ENCODE measurements at places on chromosomes 12 and 14.

DNA sequence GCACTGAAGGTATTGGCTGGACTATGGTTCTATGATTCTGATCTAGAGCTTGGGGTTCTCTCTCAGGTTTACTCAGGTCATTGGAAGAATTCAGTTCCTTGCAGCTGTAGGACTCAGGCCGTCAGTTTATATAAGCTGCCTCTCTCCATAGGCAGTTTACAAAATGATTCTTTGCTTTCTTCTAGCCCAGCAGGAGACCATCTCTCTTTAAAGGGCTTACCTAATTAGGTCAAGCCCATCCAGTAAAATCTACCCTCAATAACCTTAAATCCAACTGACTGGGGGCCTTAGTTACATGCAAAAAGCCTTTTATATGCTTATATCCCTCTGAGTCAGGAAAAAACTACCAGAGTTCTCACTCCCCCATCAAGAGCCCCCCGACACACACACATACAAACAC lies 80.5 kb upstream of the GARIN6 start:
- DNase-seq: no peak

DNA sequence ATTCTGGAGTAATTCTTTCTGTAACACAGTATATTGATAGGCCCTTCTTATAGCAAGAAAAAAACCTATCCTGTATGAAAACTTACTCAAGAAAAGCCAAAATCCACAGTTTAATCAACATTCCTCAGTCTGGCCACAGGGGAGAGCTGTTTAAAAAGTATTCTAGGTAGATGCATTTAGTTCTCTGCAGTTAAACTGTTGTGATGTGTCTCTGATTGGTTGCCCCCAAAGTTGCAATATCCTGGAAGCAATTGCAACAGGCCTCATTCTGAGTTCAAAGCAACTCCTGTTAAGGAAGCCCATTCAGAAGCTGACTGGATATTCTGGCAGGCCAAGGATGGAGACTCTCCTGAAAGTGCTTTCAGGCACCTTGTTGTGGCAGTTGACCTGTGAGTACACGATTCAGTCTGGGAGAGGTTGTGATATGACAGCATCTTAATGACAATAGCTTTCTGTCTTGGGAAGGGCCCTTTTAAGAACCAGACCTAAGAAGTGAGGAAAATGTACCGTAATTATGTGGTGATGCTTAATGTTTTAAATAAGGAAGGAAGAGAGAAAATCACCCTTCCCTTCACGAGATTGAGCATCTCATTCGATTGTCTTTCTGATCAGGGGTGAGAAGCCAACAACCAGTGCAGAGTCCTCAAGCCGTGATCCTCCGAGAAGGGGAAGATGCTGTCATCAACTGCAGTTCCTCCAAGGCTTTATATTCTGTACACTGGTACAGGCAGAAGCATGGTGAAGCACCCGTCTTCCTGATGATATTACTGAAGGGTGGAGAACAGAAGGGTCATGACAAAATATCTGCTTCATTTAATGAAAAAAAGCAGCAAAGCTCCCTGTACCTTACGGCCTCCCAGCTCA lies 420.7 kb downstream of the DAD1 start:
- DNase-seq: no peak

DNA sequence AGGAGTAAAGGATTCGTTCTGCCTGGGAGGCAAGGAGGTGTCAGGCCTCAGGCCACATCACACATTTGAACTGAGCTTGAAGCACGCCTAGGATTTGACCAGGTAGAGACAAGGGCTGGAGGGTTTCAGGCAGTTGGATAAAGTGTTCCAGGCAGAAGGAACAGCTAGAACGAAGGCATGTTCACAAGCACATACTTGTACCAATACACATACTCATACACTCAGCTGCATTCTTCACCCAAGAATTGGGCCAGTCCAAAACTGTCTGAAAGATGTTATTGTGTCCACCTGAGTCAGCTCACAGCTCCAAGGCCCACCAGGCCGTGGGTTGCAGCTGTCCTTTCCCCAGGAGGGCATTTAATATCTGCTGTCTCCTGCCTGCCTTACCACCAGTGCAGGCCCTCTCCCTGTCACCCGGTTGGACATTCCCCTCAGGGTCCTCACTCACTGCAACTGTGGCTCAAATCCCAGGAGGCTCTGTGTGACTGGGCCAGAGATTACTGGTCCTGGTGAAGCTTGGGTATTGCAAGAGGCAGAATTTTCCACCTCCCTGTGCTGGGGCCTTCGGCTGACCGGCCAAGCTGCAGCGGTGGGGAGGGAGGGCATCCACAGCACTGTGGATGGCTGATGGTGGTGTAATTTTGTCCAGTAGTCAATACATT lies 12.8 kb upstream of the AQP2 start:
- DNase-seq: no peak

DNA sequence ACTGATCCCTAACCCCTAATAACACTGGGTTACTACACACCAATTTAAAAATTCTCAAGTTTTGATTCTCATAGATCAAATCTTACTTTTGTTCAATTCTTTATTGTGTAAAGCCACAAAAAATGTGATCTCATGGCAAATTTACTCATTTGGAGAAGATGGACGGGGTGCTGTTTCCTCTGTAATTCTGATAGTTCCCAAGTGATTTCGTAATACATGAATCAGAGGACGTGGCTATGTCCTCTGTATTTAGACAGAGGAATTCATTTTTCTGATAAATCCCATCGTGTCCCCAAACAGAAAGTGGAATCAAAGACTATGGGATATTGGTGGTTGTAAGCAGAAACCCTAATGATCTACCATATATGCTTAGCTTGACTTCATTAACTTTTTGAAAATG lies 76.6 kb upstream of the GNG2 start:
- DNase-seq: no peak

DNA sequence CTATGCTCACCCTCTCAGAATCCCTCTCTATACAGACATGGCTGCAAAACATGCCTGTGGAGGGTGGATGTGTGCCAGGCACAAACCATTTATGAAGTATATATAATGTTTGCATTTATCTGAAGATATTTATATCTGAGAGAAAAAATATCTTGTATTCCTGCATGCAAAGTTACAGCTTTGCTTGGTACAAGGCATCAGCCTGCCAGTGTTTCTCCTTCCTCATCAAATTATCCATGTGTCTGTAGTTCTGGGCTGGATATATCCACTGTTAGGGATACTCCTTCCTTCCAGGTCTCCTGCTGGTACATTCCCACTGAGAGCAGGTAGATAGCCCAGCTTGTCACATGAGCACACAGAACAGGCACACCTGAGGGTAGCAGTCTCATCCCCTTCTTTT lies 12.0 kb downstream of the HOXC4 start:
- no peak for DNase-seq

DNA sequence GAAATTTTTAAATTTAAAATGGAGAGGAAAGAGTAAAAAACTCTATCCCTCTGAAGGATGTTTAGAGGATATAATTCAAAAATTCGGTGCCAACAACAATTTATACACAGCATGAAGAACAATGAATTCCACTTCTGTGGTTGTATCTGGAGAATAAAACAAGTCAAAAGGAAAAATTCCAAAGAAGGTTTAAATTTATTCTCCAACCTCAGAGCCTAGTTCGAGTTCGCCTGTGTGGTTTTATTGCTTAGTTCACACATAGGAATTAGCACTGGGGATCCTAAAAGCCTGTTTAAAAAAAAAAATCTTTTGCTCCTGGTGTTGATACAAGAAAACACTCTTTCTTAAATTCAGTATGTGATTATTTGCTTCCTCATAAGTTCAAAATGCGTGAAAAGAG lies 79.2 kb downstream of the LLPH start:
- no peak for DNase-seq

- DNase-seq: no peak
These were observed 142.5 kb downstream of the EFCAB11 start for GRCh38 chr14:89811954-89812575.

DNA sequence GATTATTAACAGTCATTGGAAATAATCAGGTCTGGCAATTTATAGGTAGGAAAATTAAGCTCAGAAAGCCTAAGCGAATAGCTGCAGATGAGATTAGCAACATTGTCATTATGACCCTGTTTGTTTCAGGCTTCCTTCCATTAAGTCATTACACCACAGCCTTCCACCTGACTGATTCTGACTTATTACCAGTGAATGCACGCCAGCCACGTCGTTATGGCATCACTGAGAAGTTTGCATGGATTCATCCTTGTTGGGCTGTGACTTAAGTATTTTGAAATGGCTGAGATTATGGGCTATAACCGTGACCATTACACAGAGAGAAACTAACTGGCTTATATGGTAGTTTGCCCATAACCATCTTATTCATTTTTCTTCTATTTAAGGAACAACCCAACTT lies 18.6 kb downstream of the RASSF8 start:
- no peak for DNase-seq

DNA sequence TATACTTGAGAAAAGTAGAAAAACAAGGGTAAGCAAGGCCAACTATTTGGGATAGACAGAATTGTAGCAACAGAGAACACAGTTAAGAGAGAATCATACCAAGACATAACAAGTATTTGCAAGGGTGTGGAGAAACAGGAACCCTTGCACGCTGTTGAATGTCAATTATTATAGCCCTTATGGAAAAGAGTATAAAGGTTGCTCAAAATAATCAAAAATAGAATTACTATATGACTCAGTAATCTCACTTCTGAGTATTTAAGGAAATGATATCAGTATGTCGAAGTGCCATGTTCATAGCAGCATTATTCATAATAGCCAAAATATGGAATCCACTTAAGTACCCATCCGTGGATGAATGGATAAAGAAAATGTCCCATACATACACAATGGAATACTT lies 193.3 kb downstream of the PHLDA1 start:
- no peak for DNase-seq

DNA sequence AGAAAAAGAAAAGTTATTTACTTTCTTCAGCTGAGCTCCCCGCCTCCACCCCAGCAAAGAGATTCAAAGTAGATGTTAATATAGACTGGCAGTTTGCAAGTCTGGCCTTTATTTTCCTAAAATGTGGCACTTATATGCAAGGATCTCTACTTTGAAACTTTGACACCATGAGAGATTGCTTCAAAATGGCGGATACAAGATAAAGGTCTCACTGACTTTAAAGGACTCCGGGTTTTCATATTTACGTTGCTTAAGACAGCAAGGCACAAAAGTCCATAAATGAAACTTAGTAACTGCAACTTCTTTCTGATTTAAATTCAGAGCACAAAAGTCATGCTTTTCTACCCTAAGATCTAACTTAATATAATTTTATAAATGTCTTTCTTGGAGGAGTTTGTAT lies 3.5 kb downstream of the OTX2 start:
- DNase-seq: no peak

DNA sequence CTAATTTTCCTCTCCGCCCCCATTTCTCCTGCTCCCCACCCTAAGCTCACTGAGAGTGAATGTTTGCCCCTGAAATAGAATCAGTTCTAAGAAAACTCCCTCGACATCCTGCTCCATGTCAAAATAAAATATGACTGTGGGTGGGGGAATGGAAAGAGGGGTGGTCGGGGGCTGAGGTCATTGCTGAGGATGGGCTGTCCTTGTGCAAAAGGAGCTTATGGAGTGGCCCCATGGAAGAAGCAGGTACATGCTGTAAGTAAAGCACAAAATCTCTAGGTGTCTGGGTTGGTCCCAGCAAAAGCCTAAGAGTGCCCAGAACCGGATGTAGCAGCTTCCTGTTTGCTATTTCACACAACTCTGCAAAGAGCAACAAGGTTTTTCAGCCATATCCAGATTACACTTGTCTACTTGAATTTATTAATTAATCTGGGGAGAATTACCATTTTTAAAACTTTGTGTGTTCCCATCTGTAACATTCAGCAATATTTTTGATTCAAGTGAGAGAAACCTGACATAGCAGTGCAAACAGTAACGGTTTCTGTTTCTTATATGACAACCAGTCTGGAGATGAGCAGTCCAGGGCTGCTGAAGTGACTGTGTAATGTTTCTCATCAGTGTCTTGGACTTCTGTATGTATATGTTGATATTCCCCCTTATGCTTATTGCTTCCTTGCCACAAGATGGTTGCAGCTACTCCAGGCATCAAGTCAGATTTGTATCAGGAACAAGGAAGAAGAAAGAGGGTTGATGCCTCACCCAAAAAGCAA lies 40.4 kb upstream of the GZMB start:
- DNase-seq: no peak

- no peak for DNase-seq
These were observed 37.2 kb downstream of the HECTD1 start for GRCh38 chr14:31170411-31170810.

DNA sequence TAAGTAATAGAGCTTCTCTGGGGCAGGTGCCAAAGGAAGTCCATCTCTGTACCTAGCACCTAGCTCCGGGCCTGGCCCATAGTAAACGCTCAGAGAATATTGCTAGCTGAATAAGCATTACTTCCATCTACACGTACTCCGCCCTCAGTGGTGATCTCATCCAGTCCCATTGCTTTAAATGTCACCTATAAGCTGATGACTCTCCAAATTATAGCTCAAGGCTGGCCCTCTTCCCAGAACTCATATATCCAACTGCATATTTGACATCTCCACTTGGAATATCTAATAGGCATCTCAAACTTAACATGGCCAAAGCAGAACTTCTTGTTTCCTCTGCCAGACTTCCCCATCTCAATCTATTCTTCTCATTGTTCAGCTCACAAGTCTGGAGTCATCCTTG lies 6.9 kb upstream of the DYNLL1 start:
- DNase-seq: no peak

DNA sequence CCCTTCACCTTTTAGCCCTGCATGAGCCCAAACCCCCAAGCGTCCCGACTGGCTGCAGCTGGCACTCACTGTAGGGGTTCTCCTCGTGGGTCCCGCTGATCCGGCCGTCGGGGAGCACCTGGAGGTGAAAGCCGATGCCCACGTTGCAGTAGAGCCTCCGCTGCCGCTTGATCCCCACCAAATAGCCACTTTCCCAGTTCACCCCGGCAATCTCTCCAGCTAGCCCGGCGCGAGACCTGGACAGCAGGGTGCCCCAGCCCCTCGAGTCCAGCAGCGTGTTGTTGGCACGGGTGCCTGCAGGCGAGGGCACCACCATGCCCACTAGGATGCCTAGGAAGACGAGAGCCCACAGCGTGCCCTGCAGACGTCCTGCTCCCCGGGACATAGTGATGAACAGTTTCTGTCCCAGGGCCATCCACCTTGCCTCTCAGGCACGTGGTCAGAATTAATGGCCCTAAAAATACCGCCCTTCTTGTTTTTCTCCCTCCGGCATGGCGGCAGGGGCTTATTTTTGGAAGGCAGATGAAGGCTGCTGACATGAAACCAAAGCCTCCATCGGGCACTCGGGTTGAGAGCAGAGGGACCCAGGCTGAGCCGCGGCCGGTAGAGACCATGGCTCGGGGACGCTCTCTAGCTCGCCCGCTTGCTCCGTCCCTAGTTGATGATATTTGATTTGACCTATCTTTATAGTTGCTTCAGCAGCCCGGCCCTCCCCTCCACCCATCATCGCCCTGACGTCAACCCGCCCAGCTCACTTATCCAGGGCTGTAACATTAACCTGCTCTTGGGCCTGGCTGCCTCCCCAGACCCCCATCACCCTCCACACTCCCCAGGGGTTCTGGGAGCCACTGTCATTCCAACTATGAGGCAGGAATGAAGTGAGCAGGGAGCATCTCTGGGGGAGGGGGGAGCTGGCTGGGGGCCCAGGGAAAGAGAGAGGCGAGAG lies at the start of gene FGF6:
FGF6 (minus strand) TSS at position 660 of the 946 bp plus-strand sequence; CDS start at position 415, 245 bp downstream.
- DNase-seq: no peak
